Occipital lobe (tissue), 3 donors: ENCODE measurements at places on chromosomes 7 and 10. TPM values are rescaled to one million over a fixed set of nuclear protein-coding genes. Genes with fewer than 3 reads are reported as not detected.

FKBP6 gene
- total RNA-seq: not detected

AKAP9 gene
- 217 TPM for total RNA-seq

GPR37 gene
- 24.3 TPM for total RNA-seq

GDF2 gene
- not detected for total RNA-seq

KCTD7 gene
- total RNA-seq: 31.8 TPM

AKR1D1 gene
- not detected for total RNA-seq

C10orf67 gene
- 0.16 TPM for total RNA-seq

WASHC2C gene
- 31.5 TPM for total RNA-seq

NXPH1 gene
- 47.4 TPM for total RNA-seq

PSMC2 gene
- total RNA-seq: 65.4 TPM

PITX3 gene
- total RNA-seq: not detected

LRRC18 gene
- total RNA-seq: not detected

PLCE1 gene
- 10.1 TPM for total RNA-seq

SMKR1 gene
- total RNA-seq: 2.3 TPM

OR2A14 gene
- total RNA-seq: not detected

FZD1 gene
- total RNA-seq: 10.0 TPM

CYTH3 gene
- total RNA-seq: 35.6 TPM

PLXDC2 gene
- 12.5 TPM for total RNA-seq

THNSL1 gene
- 17.9 TPM for total RNA-seq

AQP1 gene
- 0.31 TPM for total RNA-seq

ANKRD61 gene
- total RNA-seq: 0.31 TPM
